Suprapubic skin (tissue), 4 donors: ENCODE measurements at places on chromosomes 16 and 17.

GRCh38 chr17:50575581-50576210, 15.2 kb downstream of the CACNA1G start:
- no peak for DNase-seq

- peak; percentile 87 for DNase-seq
Measured at GRCh38 chr17:19724501-19725420, 8.4 kb upstream of the SLC47A2 start.

DNA sequence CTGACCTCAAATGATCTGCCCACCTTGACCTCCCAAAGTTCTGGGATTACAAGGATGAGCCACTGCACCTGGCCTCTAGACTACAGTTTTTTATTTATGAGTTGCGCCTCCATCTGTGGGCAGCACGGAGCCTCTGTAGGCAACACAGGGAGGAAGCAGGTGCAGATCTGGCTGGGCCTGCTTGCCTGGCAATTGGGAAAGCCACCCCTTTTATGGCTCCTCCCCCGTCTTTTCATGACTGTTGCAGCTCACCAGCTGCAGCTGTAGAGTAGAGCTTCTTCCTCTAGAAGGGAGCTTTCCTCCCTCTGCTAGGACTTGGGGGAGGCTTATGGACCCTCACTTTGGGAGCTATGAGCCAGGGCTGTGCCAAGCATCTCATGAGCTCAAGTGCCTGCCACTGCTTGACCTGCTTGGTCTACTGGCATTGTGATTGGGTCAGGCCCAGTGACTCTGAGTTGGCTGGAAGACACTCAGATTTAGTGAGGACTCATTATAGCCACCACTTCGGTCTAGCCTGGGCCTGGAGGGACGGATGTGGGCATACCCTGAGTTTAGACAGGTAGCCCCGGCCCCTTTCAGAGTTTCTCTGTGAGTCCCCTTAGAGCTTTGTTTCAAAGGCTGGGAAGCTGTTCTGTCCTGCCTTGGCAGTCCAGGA, 6.9 kb upstream of the SLC7A6 start:
- DNase-seq: no peak

DNA sequence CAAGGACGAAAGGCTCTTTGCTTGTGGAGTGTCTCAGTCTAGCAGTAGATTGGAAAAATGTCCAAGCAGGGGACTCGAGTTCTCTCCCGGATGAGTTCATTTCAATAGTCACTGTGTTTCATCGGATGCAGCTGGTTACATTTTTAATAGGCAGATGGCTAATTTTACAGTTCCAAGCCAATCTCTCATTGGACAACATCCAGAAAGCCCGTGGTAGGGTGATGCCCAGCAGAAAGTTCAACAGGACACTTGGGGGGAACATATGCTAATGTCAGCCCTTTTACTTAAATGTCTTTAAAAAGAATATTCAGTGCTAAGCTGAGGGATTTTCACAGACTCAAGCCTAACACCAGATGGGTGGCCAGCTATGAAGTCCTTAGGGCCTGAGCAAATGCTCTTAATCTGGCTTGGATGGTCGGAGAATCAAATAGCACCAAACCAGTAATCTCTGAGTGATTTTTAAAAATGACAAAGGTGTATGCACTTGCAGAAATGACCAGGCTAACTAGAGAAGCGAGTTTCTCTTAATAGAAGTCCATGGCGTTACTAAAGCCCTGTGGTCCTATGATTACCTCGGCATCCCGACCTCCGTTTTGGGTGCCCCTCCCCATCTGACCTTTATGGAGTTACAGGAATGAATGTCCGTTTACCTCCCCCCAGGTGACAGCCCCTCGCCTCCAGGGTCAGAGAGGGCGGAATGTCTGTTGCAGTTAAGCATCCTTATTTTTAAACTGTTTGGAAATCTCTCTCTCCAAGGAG, 289.2 kb upstream of the SALL1 start:
- DNase-seq: no peak

- no peak for DNase-seq
Measured at GRCh38 chr17:74288785-74289184, 14.8 kb downstream of the DNAI2 start.

GRCh38 chr16:89334461-89334860, 117.0 kb downstream of the ZNF778 start:
- no peak for DNase-seq

DNA sequence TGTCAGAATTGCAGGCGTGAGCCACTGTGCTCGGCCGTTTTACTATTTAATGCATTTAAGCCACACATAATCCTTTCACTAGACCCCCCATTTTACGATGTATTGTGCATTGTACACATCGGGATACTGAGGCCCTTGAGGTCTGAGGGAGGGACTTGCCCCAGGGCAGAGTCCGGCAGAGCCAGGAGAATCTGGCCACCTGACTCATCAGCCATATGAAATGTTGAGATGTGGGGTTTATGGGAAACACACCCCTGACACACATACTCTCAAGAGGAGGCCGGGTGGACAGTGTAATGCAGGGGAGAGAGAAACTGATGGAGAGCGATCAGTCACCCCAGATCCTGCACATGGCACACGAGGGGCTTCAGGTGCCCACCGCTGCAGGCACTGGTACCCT, 196.6 kb downstream of the ZNF423 start:
- DNase-seq: no peak
